ENCODE measurements at places on chromosomes 4 and X.
A peak's percentile ranks its signal among the peaks of the same experiment; 100 is the strongest.

DNA sequence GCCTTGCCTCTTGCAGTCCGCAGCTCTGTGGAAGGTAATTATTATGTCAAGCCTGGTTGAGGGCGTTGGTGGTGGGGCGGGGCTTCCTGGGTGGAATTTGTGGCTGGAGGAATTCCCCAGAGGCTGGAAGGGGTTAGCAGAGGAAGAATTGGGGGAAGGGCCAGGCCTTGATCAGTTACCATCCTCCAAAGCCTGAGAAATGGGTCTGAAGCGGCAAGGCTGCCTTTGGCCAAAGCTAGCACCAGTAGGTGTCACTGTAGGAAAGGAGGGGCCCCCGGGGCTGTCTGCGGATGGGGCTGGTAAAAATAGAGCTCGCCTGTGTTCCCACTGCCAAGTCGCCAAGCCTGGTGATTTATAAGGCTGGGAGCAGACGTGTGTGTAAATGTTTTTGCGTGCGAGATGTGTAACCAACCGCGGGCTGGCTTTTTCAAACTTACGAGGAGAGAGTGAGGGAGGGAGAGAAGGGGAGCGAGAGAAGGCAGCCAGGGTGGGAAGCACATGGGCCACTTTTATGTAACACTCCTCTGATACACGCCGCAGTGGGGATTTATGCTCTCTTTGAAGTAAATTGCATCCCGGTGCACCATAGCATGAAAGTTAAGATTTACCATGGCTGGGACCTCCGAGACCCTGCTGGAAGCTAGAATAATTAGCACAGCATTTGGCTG is 367.0 kb downstream of the BCOR start:
- peak; percentile 68 for DNase-seq

DNA sequence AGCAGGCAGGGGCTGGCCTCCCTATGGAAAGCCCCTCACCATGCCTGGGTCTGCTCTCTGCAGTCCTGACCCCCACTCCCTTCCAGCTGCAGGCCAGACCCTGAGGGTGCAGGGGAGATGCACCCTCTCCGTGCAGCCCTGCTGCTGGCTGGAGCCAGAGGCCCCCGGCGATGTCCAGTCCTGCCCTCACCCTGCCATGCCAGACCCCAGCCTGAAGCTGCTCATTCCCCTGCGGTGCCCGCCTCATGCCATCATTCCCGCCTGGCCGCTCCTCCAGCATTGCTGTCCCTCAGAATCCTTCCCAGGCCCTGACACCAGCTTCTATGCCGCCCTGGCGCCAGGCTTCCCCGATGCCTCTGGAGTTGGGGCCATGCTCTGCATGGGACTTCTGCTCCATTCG is 72.4 kb downstream of the SORCS2 start:
- DNase-seq: no peak

DNA sequence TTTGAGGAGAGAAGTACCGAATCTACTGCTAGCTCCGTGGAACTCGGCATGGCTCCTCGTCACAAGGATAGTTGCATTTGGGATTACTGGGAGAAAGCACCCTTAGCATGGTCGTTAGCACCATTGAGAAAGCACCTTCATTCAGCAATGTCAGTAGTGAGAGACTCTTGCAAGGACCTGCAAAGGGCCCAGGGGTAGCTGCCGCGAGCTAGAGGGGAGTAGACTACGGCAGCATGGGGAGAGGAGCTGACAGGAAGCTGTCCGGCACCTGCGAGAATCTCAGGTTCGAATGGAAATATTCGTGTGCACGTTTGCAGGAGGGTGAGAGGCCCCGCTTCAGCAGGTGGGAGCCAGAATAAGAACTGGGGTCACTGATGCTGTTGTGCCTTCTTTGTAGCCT is 20.2 kb downstream of the TLR10 start:
- no peak for DNase-seq

- DNase-seq: no peak
These were observed 113.3 kb upstream of the H2AZ1 start for GRCh38 chr4:100063355-100063754.

DNA sequence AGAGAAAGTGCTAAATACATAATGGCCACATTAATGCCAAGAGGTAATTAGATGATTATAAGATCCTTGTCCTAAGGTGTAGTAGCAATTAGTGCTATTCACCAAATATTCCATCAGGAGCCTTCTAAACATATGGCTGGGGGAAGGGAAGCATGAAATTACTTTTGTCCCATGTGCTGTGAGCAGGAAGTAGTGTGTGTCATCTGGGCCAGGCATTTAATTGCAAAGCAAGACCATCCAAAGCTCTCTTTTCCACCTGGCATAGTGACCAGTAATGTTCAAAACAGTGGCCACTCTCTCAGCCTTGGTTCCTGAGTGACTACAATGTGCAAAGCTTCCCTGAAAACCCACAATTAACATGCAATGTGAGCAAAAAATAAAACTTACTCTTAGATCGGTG is 144.2 kb upstream of the FAM241A start:
- DNase-seq: no peak

- DNase-seq: no peak
These were observed at the start of gene SASH3 for GRCh38 chrX:129779747-129780146. Gene SASH3 (plus strand): TSS chrX:129779949. CDS start chrX:129780098, 149 bp downstream.

GRCh38 chr4:101515566-101515965 is 168.2 kb upstream of the PPP3CA start:
- DNase-seq: no peak

DNA sequence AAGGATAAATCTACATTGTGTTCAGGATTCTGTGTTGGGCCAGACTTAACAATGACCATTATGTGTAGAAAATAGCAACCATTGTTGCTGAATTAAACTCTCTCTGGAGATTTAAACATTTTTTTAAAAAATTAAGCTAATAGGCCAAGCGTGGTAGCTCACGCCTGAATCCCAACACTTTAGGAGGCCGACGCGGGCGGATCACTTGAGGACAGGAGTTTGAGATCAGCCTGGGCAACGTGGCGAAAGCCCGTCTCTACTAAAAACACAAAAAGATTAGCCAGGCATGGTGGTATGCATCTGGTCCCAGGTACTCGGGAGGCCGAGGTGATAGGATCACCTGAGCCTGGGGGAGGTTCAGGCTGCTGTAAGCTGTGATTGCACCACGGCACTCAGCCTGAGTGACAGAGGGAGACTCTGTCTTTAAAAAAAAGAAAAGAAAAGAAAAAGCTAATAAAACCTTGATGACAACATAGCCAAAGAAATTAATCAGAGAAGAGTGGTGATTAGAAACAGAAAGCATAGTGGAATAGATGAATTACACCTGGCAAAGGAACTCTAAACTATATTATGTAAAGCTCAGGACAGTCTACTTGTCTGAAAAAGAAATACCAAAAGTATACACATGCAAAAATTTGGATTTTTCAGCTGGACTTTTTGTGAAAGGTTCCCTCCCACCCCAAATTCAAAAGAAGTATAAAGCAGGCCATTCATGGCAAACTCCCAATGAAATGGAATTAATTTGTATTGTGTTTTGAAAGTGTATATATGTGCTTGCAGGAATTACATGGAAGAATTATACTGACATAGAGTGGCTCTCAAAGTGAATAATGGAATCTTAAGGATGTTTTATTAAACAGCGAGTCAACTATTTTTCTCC is 21.9 kb downstream of the PLS3 start:
- DNase-seq: no peak

DNA sequence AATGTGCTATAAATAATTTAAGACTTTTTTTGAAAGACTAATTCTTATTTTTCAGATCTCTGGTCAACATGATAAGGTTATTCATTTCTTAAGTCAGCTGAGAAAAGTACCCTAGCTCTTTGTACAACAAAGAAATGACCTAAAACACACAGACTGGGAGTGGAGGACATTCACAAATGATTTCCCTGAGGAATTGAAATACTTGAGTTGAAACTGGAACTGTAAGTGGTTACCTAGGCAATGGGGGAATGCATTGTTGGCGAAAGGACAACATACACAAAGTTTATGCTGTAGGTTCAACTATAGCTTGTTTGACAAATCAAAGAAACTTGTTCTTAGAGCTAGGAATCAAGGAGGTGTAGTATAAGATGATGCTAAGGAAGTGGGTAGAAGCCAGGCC is 915.5 kb downstream of the FAT4 start:
- DNase-seq: peak; percentile 19

GRCh38 chr4:100240008-100240407 is 49.7 kb upstream of the DDIT4L start:
- no peak for DNase-seq

GRCh38 chr4:27154706-27155105 is 294.1 kb downstream of the STIM2 start:
- peak; percentile 97 for DNase-seq

- DNase-seq: no peak
These were observed 665.5 kb downstream of the CCSER1 start for GRCh38 chr4:90792696-90793095.

DNA sequence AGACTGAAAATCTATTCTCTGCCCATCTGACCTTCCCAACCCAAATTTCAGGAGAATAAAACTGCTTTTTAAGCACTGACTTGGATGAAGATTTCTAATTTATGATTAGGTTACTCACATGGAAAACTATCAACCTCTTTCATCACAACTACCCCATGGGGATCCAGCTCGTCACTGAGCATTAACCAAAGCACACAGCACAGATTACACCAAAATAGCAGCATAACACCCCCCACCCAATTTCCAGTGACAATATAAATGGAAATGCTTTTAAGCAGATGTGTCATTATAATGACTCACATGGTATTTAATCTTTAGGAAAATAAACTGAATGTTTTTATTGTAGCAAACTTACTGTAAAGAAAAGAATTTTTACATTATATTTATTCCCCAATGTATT is 9.7 kb downstream of the SERTM2 start:
- no peak for DNase-seq

- DNase-seq: no peak
These were observed 174.0 kb upstream of the LDB2 start for GRCh38 chr4:17072483-17072882.

- DNase-seq: no peak
These were observed 1092.3 kb downstream of the ARAP2 start for GRCh38 chr4:35151816-35152572.

- no peak for DNase-seq
These were observed 28.8 kb upstream of the CXCL2 start for GRCh38 chr4:74127745-74128144.

DNA sequence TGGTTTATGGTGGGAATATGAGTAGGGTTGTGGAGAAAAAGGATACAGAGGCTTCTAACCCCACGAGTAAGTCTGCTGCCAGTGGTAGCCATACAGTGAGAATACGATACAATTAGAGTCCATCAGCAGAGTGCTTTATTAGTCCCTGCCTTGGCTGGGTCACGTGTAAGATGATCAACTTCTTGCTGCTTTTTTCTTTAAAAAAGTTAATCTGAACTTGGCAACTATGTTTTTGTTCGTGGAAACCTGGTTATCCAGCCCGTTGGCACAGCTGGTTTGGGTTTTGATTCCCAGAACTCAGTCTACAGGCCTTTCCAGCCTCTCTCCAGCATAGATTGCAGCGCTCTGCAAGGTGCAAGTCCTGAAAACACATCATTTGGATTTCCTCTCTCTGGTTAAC is 53.1 kb upstream of the LSM6 start:
- DNase-seq: no peak

Data from skeletal muscle cell (primary cell).